ENCODE measurements at places on chromosomes 13 and 19.

DNA sequence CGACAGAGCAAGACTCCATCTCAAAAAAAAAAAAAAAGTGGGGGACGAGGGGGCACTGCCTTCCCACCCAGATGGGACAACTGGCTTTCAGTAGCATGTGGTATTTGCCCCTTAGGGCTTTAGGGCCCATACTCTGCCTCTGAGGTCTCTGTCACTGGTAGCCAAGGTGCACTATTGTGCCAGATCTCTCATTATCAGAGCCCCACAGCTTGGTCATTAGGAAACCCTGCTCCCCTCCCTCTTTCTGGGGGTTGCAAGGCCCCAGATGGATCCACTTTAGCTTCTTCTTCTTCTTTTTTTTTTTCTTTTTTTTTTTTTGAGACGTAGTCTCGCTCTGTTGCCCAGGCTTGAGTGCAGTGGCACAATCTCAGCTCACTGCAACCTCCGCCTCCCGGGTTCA is 11.2 kb upstream of the ZNF358 start:
- DNase-seq, result no peak

DNA sequence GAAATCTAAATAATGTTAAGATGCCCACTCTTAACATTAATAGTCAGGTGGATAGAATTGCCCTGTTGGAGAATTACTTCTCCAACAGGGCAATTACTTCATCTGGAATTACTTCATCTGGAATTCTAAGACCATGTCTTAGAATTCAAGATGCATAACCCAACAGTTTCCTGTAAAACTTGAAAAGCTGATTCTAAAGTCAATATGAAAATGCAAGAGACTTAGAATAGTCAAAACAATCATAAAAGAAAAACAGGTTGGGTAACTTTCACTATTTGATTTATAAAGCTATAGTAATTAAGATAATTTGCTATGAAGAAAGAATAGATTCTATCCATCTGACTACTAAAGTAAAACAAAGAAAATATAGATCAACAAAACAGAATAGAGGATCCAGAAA is 75.2 kb downstream of the ABCC4 start:
- DNase-seq, result no peak

DNA sequence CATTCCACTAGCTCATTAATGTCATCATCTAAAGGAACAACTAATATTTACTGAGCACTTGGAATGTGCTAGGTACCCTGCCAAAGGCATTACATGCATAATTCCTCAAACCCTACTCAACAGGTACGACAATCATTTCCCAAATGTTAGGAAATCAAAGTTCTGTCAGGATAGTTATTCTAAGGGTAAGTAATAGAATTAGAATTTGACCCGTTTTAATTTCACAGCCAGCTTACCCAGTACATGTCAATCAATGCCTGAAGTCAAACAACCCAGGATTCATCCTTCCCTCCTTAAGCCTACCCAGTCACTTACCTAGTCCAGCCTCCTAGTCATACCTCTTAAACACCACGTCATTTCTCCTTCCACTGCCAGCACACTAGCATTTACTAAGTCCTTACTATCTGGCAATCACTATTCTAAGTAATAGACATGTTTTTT is 2.4 kb downstream of the LNX2 start:
- DNase-seq, result no peak

GRCh38 chr13:93316841-93317240 is 90.2 kb downstream of the GPC6 start:
- no peak for DNase-seq

DNA sequence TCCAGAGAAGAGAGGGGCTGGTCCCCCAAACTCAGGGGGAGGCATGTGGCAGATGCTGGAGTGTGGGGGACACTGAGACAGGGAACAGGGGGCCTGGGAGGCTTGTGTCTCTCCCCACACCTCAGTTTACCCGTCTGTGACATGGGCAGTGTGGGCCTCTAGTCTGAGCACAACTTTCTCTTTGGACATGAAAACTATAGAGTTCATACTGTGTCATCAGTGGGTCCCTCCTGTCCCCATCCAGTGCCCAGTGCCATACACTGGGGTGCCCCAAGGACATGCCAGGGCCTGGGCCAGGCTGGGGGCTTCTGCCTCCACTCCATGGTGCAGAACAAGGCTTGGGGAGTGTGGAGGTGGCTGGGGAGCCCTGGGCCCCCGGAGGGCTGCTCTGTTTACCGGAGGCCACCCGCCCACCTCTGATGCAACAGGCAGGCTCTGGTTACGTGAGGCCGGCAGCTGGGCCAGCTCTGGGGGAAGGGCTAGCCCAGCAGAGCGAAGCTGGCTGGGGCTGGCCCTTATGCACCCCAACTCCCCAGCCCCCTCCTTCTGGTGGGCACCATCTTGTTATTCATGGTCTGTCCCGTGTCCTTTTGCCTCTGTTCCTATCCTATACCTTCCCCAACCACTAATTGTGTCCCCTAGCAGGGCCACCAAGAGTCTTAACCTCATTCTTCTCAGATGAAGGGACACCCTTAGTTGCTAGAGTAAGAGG is 1.9 kb upstream of the MEF2B start:
- no peak for DNase-seq

- no peak for DNase-seq
Measured at GRCh38 chr13:99305158-99305557, 2.0 kb downstream of the GPR183 start.

DNA sequence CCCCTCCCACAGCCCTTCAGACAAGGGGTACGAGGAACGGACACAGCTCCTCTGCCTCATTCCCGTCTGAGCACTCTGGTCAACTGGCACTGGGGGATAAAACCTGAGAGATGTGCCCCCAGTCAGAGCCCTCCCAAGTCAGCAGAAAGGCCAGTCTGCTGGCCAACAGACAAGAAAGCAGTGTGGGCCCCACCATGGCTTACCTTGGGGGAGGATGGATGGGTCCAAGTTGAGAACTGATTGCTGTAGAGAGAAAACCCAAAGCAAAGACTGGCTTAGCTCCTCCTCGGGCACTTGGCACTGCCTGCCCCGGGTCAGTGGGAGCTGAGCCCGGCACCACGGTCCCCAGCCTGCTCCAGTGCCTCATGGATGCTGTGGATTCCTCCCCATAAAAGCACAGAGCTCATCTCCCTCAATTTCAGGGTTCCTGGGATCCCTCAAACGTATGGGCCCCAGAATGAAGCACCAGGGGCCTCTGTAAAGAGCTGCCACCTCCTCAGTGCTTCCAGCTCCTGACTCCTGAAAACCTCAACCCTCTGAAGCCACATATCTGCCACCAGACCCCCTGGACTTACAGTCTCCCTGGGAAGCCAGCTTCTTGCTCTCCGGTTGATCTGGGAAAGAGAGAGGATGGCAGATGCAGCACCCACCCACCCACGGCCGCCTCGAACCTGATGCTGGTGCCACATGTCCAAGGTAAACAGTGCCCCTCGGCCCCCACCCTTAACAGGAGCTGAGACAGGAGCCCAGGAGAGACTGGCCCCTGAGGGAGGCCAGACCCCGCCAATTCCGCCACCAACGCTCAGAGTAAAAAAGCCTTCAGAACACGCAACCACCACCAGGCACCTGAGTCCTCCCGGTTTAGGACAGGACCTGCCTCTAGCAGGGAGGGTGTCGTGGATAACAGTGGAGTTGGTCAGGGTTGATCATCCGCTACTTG is 3.3 kb downstream of the KHSRP start:
- DNase-seq, result no peak

DNA sequence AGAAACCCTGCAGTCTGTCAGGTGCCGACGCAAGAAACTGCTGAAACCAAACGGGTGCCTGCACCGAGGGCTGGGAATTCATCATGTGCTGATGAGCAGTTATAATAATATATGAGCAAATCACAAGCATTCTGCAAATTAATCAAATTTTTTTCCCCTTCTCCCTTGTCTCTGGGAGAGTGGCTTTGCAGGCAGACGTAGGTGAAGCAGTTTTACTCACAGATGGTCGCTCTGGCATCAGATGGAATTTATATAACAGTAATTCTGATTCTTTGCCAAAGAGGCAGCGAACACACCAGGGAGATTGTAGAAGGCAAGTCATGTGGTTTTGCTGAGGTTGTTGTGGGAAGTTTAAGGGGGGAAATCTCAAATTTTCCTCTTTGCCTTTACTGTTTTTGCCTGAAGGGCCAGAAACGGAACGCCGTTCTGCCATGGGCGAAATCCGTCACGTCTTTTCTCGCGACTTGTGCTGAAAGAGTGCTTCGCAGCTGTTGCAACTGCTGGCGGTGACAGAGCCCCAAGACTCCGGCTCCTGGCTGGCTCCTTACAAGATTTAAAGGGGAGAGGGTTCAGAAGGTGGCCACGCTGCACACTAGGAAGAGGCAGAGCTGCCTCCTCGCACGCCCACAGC is 320.1 kb downstream of the ZNF536 start:
- DNase-seq, result no peak

DNA sequence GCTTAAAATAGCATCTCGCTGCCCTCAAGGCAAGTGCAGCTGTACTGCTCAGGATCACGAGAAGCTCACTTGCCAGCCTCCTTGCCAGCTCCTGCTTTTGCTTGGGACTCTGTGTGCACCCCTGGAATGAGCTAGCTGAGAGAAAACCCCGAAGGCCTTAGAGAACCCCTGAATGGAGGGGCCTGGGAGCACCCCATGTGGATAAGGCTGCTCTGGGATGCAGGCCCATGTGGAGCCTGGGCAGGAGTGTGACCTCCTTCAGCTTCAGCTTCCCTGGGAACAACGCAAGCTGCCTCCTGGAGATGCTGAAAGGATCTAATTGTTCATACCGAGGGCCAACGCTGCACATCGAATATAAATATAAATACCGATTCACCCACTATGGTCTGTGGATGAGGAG is 109.2 kb downstream of the HSPH1 start:
- DNase-seq, result no peak

- DNase-seq, result peak; percentile 6
Measured at GRCh38 chr19:15529774-15530372, 21.5 kb downstream of the CYP4F22 start.

DNA sequence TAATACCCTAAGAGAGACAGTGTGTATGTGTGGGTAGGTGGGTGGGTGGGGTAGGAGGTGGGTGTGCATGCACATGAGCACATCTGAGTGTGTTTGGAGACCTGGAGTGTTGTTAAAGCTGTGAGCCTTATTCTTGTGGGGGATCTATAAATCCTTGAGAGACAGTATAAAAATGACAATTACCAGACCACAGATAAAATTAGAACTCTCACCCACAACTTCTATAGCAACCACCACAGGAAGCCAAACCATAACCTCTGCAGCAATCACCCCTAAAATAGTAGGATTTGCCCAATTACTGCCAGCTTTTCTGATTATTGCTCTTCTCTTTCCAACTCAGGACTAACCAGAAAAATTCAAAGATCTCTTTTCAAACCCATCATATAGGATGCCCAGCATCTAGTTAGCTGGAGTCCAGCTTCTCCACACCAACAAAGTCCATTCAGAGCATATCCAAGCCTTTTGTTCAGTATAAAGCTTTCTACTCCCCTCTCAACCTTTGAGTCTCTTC is 93.4 kb upstream of the SLITRK1 start:
- DNase-seq, result no peak

GRCh38 chr13:113792236-113792770 is 33.3 kb downstream of the TMEM255B start:
- DNase-seq, result no peak

GRCh38 chr19:35557539-35558399 is 5.7 kb downstream of the ATP4A start:
- no peak for DNase-seq

GRCh38 chr13:109684824-109685202 is 101.6 kb downstream of the IRS2 start:
- DNase-seq, result no peak

GRCh38 chr13:112968380-112968909 is 569 bp upstream of the MCF2L start:
- DNase-seq, result no peak

- no peak for DNase-seq
Measured at GRCh38 chr19:13557756-13558398, 51.6 kb upstream of the CACNA1A start.

- DNase-seq, result no peak
Measured at GRCh38 chr19:10268071-10268470, 2.8 kb upstream of the ICAM1 start.

DNA sequence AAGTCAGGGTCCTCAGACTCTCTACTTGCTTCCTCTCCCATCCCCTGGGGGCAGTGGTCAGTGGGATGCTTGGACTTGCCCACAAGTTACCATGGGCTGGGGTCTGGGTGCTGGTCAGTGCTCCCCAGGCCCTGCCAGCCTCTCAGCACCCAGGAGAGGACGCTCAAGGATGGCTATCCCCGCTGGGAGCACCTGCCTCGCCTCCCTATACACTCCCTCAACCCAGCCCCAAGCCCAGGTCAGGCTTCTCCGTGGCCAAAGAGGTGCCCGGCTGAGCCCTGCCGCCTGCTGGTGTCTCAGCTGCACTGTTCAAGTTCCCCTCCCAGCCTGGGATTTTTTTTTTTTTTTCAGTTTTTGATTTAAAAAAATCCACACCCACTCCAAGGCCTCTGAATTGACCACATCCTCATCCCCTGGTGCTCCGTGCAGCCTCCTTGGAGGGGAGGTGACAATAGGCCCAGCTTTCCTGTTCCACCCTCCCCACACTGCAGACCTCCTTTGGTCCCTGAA is 10.8 kb downstream of the F2RL3 start:
- no peak for DNase-seq

DNA sequence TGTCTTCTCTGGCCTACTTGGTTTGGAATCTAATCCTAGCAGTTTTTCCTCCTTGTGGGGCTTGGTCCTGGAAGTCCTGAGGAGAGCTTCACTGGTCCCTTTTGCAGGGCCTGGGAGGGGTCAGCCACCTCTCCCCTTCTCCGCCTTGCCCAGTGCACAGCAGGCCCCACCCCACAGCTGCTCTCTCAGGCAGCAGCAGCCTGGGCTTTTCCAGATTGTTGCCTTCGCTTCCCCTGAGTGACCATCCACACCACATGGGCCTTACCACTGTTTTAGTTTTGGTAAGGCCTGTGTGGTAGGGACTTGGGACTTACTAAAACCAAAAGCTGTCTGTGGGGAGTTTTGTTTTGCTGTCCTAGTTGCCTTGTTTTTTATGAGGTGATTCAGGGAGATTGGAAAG is 11.5 kb downstream of the MPHOSPH8 start:
- DNase-seq, result no peak

DNA sequence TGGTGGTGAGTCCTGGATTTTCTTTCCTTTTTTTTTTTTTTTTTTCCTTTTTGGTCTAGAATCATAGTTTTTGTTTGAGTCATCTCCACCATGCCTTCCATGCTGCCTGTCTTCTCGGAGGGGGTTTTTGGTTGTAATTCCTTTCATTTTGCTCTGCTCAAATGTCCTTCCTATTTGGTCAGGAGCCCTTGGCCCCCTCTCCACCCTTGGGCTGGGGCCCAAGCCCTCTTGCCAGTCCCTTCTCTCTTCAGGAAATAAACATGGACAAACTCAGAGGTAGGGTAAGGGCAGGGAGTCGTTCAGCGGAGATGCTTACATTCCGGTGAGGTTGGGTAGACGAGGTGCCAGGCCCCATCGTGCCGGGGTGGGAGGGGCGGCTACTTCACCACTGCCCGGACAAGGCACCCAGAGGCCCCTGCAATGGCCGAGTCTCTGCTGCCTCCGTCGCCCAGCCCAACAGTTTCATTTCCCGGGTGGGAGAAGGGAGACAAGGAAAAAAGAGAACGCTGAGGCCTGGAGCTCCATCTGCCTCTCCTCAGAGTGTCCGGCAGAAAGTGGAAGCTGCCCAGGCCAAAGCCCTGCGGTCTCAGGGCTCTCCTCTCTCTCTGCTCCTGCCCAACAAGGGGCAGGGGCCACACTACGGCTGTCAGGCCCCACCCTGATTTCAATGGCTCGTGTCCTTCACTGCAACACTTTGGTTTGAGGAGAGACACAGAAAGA is 12.7 kb downstream of the ZNF574 start:
- peak; percentile 42 for DNase-seq

Data from HFFc6 (cell line).